ENCODE measurements at places on chromosomes 2 and 18. TPM values are rescaled to one million over a fixed set of nuclear protein-coding genes. Genes with fewer than 3 reads are reported as not detected.

- DNase-seq = no peak
- no peak overlapping the region for H3K27ac ChIP-seq
- peaks cover 3% of the 10 kb centered on the region for H3K36me3 ChIP-seq
- H3K4me3 ChIP-seq = no peak overlapping the region
These were observed 48.5 kb upstream of the PELI1 start for GRCh38 chr2:64192664-64193105.

GRCh38 chr18:27178424-27178823 lies 6.7 kb downstream of the CHST9 start:
- H3K27me3 ChIP-seq = no peaks in the 10 kb centered on the region
- no peaks in the 10 kb centered on the region for H3K4me1 ChIP-seq
- H3K4me3 ChIP-seq = no peak overlapping the region
- DNase-seq = no peak
- H3K36me3 ChIP-seq = no peaks in the 10 kb centered on the region

DNA sequence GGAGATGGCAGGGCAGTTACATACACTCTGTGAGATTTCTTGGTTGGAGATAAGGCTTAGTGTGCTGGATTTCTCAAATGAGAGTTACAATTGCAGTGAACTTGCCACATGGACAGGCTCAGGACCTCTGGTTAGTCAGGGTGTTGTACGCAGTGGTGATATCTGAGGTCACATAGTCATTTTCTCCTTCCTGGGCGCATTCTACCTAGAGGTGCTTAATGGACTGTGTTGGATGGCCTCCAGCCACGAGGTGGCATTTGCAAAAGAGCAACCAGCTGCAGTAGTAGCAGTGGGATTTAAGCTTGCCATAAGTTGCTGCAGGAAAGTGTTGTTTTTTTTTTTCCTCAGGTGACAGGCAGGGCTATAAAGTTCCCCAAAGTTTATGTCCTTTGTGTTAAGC lies 173.8 kb upstream of the TMEM200C start:
- H3K4me3 ChIP-seq = no peak overlapping the region
- no peaks in the 10 kb centered on the region for H3K4me1 ChIP-seq
- no peaks in the 10 kb centered on the region for H3K36me3 ChIP-seq
- H3K27me3 ChIP-seq = no peaks in the 10 kb centered on the region

DNA sequence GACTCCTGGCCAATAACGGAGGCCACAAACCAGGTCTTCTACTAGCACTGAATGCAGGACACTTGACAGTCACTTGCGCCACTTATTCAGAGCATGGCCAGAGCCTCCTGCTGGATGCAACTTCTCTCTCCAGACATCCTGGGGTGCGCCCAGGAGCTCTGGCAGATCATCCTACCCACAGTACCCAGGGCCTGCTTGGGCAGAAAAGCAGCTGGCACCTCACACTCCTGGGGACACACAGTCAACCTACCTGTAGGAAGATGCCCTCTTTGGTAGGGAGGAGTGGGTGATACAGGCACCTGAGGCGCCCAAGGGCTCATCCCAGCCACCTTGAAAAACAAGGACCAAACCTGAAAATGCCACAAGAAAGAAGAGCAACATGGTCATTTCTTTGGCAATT lies 13.3 kb downstream of the GALNT14 start:
- no peak for DNase-seq
- no peak overlapping the region for H3K27ac ChIP-seq
- no peaks in the 10 kb centered on the region for H3K4me1 ChIP-seq
- peaks cover 39% of the 10 kb centered on the region for H3K27me3 ChIP-seq
- H3K36me3 ChIP-seq = no peaks in the 10 kb centered on the region
- H3K4me3 ChIP-seq = no peak overlapping the region

DNA sequence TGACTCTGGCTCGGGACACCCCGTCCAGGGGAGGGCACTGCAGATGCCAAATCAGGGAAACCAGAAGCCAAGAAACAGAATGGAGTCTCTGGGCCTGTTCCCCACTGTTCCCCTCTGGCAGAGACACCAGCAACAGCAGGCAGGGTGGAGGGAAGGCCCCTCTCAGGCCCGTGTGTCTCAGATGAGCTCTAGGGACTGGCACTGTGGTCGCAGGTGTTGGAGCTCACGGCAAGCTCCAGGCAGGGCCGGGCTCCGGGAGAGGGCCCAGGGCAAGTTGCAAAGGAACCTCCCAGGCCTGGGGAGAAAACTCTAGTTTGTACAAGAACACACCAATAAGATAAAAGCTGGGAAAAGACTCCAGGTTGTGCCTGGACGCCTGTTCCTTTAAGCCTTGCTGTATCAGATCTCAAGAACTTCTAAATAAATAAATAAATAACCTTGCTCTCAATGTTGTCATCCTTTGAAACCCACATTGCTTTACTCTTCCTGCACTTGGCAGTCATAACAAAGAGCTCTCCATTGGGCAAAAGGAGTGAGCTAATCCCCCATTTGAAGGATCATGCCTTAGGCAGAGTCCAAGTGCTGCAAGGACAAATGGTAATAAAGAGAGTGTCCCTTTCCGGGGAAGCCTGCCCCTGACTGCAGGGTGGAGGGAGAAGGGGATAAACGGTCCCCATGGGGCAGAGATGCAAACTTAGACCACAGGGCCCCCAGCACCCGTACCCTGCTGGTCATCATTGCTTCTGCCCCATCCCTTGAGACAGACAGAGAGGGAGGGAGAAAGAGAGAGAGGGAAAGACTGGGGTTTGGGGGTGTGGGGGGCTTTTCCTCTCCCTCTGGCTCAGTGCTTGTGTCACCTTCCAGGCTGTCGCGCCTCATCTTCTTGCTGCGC lies 33.3 kb downstream of the CNGA3 start:
- no peak overlapping the region for H3K27ac ChIP-seq
- no peaks in the 10 kb centered on the region for H3K36me3 ChIP-seq
- no peak overlapping the region for H3K4me3 ChIP-seq
- DNase-seq = no peak

DNA sequence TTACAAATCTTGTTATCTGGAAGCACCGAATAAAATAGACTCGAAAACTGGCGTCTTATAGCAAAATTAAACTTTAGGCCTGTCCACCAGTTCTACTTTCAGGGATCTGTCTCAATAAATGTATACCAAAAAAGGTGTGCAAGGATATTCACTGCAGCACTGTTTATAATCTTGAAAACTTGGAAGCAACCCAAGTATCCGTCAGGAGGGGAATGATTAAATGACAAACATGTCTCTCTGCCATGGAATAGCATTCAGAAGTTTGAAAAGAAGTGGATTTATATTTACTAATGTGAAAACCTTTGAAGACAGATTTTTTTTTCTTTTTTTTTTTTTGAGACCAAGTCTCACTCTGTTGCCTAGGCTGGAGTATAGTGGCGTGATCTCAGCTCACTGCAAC lies 32.3 kb upstream of the SATB2 start:
- peaks cover 8% of the 10 kb centered on the region for H3K27me3 ChIP-seq
- H3K27ac ChIP-seq = no peak overlapping the region
- no peaks in the 10 kb centered on the region for H3K36me3 ChIP-seq
- H3K4me1 ChIP-seq = no peaks in the 10 kb centered on the region
- no peak overlapping the region for H3K4me3 ChIP-seq
- no peak for DNase-seq

GRCh38 chr2:53945538-53945937 lies 25.3 kb downstream of the PSME4 start:
- no peak for DNase-seq
- H3K27ac ChIP-seq = peak overlapping the region; percentile 74
- H3K4me3 ChIP-seq = no peak overlapping the region
- H3K4me1 ChIP-seq = peaks cover 18% of the 10 kb centered on the region
- H3K36me3 ChIP-seq = peaks cover 40% of the 10 kb centered on the region

GRCh38 chr2:27904405-27904665 lies 13.8 kb downstream of the BABAM2 start:
- H3K4me1 ChIP-seq = peaks cover 73% of the 10 kb centered on the region
- no peaks in the 10 kb centered on the region for H3K27me3 ChIP-seq
- peaks cover 68% of the 10 kb centered on the region for H3K36me3 ChIP-seq
- no peak overlapping the region for H3K27ac ChIP-seq
- no peak for DNase-seq
- H3K4me3 ChIP-seq = no peak overlapping the region

DNA sequence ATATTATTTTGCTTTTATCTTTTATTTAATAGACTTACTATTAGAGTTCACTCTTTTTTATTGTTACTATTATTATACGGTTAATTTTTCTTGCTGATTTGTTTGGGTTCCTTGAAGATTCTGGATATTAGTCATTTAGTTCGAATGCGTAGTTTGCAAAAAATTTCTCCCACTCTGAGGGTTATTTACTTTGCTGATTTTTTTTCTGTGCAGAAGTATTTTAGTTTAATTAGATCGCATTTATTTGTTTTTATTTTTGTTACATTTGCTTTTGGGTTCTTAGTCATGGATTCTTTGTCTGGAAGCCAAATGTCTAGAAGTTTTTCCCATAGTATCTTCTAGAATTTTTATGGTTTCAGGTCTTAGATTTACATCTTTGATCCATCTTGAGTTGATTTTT lies 585.2 kb downstream of the CPS1 start:
- H3K27ac ChIP-seq = no peak overlapping the region
- no peak overlapping the region for H3K4me3 ChIP-seq
- no peaks in the 10 kb centered on the region for H3K27me3 ChIP-seq
- no peaks in the 10 kb centered on the region for H3K4me1 ChIP-seq
- no peaks in the 10 kb centered on the region for H3K36me3 ChIP-seq

- DNase-seq = no peak
- H3K4me3 ChIP-seq = no peak overlapping the region
- peaks cover 16% of the 10 kb centered on the region for H3K27me3 ChIP-seq
- peaks cover 13% of the 10 kb centered on the region for H3K4me1 ChIP-seq
- no peaks in the 10 kb centered on the region for H3K36me3 ChIP-seq
These were observed 83.5 kb upstream of the STPG4 start for GRCh38 chr2:47238638-47239037.

DNA sequence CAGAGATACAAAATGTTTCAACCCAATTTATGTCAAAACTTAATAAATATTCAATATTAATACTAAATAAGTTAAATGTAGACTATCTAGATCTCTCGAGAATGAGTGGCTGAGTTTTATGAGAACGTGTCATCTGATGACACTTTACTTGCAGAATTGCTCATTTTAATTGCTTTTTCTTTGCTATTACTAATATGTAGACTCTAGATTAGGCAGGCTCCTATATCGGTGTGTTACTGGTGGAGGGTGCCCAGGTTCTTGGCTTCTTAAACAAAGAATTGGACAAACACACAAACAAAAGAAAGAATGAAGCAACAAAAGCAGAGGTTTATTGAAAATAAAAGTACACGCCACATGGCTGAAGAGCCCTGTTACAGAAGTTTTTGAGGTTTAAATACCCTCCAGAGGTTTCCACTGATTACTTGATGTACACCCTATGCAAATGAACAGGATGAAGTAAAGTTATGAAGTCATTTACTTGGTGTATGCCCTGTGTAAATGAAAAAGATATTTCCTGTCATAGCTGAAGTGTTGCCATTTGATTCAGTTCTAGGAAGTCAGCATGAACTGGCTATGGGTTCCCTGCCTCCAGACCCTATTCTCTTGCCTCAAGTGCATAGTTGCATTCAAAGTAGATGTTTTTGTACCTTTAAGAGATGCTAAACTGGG lies 122.9 kb upstream of the ITGA4 start:
- peak overlapping the region; percentile 81 for H3K27ac ChIP-seq
- DNase-seq = no peak
- H3K4me3 ChIP-seq = no peak overlapping the region
- H3K36me3 ChIP-seq = peaks cover 46% of the 10 kb centered on the region
- H3K4me1 ChIP-seq = peaks cover 14% of the 10 kb centered on the region

DNA sequence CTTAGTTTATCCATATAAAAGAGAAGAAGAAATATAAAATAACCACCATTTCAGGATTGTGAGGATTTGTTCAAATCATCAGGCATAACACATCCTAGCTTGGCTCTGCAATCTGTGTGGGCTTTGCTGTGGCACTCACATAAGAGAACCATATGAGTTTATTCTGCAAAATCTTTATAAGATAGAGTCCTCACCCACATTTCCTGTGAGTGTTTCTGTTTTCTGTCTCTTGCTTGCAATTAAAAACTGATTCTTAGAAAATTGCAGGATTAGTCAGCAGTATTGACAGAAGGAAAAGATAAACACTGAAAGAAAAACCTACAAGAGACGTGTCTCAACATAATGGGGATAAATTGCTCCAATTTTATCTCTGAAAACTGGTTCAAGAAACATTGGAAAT lies 258.5 kb downstream of the RND3 start:
- no peak overlapping the region for H3K4me3 ChIP-seq
- H3K27me3 ChIP-seq = no peaks in the 10 kb centered on the region
- DNase-seq = no peak
- H3K4me1 ChIP-seq = no peaks in the 10 kb centered on the region
- H3K27ac ChIP-seq = no peak overlapping the region
- no peaks in the 10 kb centered on the region for H3K36me3 ChIP-seq

- H3K36me3 ChIP-seq = no peaks in the 10 kb centered on the region
- no peak overlapping the region for H3K27ac ChIP-seq
- H3K4me3 ChIP-seq = no peak overlapping the region
- H3K4me1 ChIP-seq = no peaks in the 10 kb centered on the region
- no peaks in the 10 kb centered on the region for H3K27me3 ChIP-seq
- no peak for DNase-seq
These were observed 91.5 kb upstream of the CDH7 start for GRCh38 chr18:65659312-65659711.

- H3K27me3 ChIP-seq = peaks cover under 1% of the 10 kb centered on the region
- no peaks in the 10 kb centered on the region for H3K36me3 ChIP-seq
- DNase-seq = no peak
- no peaks in the 10 kb centered on the region for H3K4me1 ChIP-seq
- no peak overlapping the region for H3K4me3 ChIP-seq
These were observed 6.0 kb downstream of the MC2R start for GRCh38 chr18:13909141-13909940.

DNA sequence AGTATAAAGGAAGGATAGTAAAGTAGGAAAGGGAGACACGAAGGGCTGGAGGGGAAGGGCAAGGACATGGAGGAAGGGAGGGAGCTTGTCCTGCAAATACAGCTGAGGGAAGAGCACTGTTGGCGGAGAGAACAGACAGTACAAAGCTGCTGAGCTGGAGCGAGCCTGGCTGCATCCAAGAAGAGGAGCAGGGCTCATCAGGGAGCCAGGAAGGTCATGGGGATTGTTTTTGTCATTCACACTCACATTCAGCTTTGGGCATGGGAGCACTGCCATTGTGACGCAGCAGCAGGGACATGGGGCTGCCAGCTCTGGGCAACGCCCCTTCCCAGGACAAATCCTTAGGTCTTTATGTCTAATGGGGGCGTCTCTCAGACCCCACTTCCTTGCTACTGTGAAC lies 125.1 kb downstream of the COPS8 start:
- H3K27ac ChIP-seq = no peak overlapping the region
- no peaks in the 10 kb centered on the region for H3K4me1 ChIP-seq
- H3K36me3 ChIP-seq = no peaks in the 10 kb centered on the region
- H3K4me3 ChIP-seq = no peak overlapping the region

GRCh38 chr2:201523506-201523905 lies 72.0 kb downstream of the STRADB start:
- H3K36me3 ChIP-seq = peaks cover 20% of the 10 kb centered on the region
- no peaks in the 10 kb centered on the region for H3K27me3 ChIP-seq
- no peak overlapping the region for H3K27ac ChIP-seq
- H3K4me3 ChIP-seq = no peak overlapping the region
- peaks cover 6% of the 10 kb centered on the region for H3K4me1 ChIP-seq

Gene ABCG5
- not detected for total RNA-seq

Gene CLEC4F
- not detected for total RNA-seq

Gene LYG2
- not detected for total RNA-seq

Gene AOX1
- not detected for total RNA-seq

Gene MIB1
- total RNA-seq = 40.5 TPM

Gene THSD7B
- total RNA-seq = not detected

Gene GLI2
- 1.3 TPM for total RNA-seq

Gene INHBB
- not detected for total RNA-seq
